ENCODE measurements at places on chromosomes 7 and 10.
A peak's percentile ranks its signal among the peaks of the same experiment; 100 is the strongest.

DNA sequence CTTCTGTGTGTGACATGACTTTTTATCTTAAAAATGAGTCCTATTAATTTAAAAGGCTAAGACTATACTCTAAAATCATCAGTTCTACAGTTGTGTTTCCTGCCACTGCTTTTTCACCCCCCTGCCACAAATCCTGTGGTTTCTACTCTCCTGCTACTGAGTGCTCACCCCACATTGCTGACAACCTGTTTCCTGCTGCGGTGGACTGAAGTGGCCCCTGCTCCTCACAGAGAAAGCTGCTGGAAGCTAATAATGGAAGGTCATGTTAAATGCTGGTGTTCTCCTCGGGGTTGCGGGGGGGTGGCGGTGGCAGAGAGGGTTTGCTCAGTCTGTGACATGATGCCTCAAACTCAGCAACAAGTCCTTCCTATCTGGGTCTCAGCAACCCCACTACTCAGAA lies 113.2 kb upstream of the INHBA start:
- H3K36me3 ChIP-seq, result no peaks in the 10 kb centered on the region
- DNase-seq, result no peak

DNA sequence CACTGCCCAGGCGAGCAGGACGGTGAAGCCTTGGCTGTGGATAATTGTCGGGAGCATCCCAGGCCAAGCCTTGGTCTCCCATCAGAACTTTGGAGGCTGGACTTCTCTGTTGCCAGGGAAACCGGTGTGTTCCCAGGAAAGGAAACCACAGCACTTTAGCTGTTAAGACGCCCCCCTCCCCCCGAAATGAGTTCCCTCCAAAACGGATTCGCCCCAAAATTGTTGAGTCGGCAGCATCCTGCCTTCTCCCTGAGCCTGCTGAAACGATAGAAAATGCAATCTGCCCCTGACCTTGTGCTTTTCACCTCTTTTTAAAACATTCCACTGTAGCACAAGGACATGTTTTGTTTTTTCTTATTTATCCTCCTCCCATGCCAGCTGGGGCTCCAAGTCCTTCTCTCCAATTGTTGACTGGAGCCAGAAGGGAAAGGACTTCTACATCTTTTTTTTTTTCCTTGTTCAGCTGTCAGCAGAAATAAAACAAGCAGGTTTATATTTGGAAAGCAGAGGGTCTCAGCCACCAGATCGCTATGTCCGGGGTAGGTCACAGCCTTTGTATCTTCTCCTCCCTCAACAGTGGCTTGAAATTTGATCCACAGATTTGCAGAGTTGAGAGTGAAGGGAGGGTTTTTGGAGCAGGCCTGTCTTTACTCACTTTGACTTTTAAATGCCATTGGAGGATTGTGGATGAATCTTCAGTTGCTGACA lies 116.5 kb downstream of the ZMIZ1 start:
- DNase-seq, result peak; percentile 48
- H3K4me1 ChIP-seq, result peaks cover 59% of the 10 kb centered on the region
- no peak overlapping the region for H3K4me3 ChIP-seq

DNA sequence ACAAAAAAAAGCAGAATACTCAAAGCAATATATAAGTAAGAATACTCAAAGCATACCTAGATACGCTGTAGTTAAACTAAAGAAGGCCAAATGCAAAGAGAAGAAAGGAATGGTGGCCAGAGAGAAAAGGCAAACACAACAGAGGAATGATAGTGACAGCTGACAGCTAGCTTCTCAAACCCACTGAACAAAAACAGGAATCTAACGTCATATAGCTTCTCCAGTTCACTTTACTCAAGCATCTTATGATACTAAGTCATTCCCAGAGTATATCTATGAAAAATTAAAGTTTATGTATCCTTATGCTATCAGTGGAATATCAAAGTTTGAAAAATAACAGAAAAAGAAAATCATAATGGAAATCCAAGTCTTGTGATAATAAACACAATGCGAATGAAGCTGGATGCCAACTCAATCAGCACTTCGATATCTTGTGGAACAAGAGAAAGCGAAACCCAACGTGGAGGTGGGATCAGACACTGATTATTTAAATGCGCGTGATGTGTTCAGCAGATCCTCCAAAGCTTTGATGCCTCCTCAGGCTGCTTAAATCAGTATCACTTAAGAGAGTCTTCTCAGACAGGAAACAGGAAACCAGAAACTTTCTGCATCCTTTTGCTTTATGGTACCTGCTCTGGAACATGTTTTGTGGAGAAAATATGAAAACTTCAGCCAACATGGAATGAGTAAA lies 102.8 kb downstream of the PIP4K2A start:
- H3K27me3 ChIP-seq, result no peaks in the 10 kb centered on the region
- H3K4me3 ChIP-seq, result no peak overlapping the region
- no peak for DNase-seq
- no peaks in the 10 kb centered on the region for H3K4me1 ChIP-seq
- H3K27ac ChIP-seq, result no peak overlapping the region

GRCh38 chr7:50268223-50268622 lies 36.3 kb upstream of the IKZF1 start:
- no peak overlapping the region for H3K4me3 ChIP-seq
- no peak overlapping the region for H3K27ac ChIP-seq
- DNase-seq, result no peak
- H3K36me3 ChIP-seq, result no peaks in the 10 kb centered on the region
- H3K27me3 ChIP-seq, result no peaks in the 10 kb centered on the region
- no peaks in the 10 kb centered on the region for H3K4me1 ChIP-seq

DNA sequence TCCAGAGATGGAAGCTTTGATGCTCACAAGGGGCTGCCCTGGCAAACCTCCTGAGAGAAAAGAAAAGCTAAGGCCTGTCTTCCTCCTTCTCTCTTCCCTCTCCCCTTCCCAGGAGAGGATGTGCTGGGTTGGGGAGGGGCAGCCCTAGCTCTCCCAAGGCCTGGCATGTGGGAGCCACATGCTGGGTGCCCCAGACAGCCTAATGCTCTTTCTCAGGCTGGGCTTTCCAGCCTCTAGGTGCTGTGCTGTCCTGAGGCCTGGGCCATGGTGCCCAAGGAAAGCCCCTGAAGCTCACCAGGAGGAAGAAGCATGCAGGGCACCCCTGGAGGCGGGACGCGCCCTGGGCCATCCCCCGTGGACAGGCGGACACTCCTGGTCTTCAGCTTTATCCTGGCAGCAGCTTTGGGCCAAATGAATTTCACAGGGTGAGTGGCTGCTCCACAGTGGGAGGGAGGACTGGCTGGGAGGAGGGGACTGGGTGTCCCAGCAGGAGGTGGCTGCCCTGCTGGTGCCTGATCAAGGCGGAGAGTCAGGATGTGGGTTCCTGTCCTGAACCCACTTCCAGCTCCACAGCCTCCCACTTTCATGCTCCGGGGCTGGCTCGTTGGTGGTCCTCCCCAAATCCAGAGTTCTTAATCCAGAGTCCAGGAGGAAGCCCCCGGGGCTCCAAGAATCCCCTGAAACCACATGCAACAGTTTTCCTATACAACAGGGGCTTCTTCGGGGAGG lies 1.7 kb downstream of the CPA5 start:
- DNase-seq, result no peak
- H3K27ac ChIP-seq, result no peak overlapping the region
- H3K36me3 ChIP-seq, result no peaks in the 10 kb centered on the region
- no peaks in the 10 kb centered on the region for H3K27me3 ChIP-seq
- peaks cover 12% of the 10 kb centered on the region for H3K4me1 ChIP-seq

- peaks cover 11% of the 10 kb centered on the region for H3K4me1 ChIP-seq
- H3K36me3 ChIP-seq, result no peaks in the 10 kb centered on the region
- no peak overlapping the region for H3K4me3 ChIP-seq
These were observed 60.1 kb downstream of the DIP2C start for GRCh38 chr10:629186-629998.

GRCh38 chr10:61321041-61321857 lies 131.9 kb downstream of the TMEM26 start:
- H3K27ac ChIP-seq, result no peak overlapping the region
- H3K4me1 ChIP-seq, result no peaks in the 10 kb centered on the region
- no peak for DNase-seq
- H3K4me3 ChIP-seq, result no peak overlapping the region
- no peaks in the 10 kb centered on the region for H3K27me3 ChIP-seq

DNA sequence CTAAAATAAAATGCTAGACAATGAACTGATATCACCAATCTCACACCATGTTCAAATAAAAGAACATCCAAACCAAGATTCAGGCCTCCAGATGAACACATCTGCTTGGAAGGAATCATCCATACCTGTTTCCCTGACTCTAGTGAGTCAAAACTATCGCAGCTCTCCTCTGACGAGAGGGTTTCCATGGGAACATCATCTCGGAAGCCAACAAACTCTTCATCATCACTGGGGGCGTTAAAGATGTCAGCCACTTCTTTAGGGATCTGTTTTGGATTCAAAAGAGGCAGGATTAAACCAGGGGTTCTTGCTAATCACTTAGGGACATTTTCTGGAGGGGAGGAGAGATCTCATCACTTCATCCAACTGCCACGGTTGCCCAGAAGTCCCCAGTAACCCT lies 29.1 kb downstream of the CDCA7L start:
- H3K27ac ChIP-seq, result no peak overlapping the region
- DNase-seq, result no peak
- no peak overlapping the region for H3K4me3 ChIP-seq
- no peaks in the 10 kb centered on the region for H3K27me3 ChIP-seq
- H3K36me3 ChIP-seq, result no peaks in the 10 kb centered on the region

- DNase-seq, result no peak
- H3K4me1 ChIP-seq, result no peaks in the 10 kb centered on the region
- H3K27me3 ChIP-seq, result no peaks in the 10 kb centered on the region
- no peak overlapping the region for H3K4me3 ChIP-seq
These were observed 264.8 kb downstream of the PTPRN2 start for GRCh38 chr7:158322616-158323530.

GRCh38 chr10:88289342-88289741 lies 293.8 kb downstream of the RNLS start:
- no peaks in the 10 kb centered on the region for H3K4me1 ChIP-seq
- H3K4me3 ChIP-seq, result no peak overlapping the region
- H3K27ac ChIP-seq, result no peak overlapping the region
- no peaks in the 10 kb centered on the region for H3K27me3 ChIP-seq
- no peak for DNase-seq

GRCh38 chr7:127654404-127655394 lies 2.7 kb downstream of the SND1 start:
- peak; percentile 43 for DNase-seq
- no peak overlapping the region for H3K27ac ChIP-seq
- peak overlapping the region; percentile 99 for H3K4me3 ChIP-seq
- no peaks in the 10 kb centered on the region for H3K4me1 ChIP-seq
- no peaks in the 10 kb centered on the region for H3K27me3 ChIP-seq
- H3K36me3 ChIP-seq, result no peaks in the 10 kb centered on the region

DNA sequence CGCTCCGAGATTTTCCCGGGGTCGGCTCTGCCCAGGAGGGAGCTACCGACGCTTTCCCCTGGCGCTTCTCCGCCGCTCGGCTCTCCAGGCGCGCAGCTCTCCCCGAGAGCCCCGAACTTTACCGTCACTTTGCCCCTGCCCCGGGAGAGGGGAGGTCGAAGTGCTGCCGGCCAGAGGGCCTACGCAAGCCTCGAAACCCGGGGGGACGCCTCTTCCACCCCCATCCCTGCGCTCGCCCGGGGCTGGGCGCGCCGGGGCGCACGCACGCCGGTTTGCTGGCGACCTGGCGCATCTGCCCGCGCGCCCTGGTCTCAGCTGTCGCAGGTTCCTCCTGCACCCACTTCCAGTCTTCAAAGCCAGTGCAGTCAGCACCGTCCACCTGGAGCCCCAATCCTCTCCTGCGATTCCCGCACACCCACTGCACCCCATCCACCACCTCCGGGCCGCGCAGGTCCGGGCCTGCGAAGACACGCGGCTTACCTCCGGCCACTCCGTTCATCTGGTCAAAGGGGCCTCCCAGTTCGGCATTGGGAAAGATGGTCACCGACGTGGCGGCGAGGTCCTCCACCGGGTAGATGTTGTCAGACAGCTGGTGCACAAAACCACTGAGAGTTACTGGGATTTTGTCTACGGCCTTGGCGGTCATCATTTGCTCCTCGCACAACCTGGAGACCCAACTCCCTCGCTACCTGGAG lies 638 bp downstream of the EGR2 start:
- peaks cover 12% of the 10 kb centered on the region for H3K4me1 ChIP-seq
- H3K4me3 ChIP-seq, result peak overlapping the region; percentile 74
- peak; percentile 51 for DNase-seq

DNA sequence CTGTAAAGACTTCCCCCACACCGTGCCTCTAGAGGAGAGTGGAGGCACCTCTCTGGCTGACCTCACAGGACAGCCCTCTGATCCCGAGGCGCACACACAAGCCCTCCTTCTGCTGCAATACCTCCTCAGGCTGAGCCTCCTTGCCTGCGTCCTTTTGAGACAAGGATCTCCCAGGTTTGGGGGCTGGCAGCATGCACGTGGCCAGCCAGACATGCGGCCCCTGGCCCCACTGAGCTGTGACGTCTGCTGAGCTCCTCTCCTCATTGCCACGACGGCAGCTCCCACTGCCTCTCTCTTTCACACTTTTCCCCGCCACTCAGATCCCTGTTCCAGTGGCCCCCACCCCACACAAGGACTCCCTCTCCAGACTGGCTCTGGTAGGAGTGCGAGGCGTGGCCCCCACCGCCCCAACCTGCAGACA lies 12.2 kb upstream of the DNAAF5 start:
- no peak overlapping the region for H3K27ac ChIP-seq
- H3K27me3 ChIP-seq, result no peaks in the 10 kb centered on the region
- no peak overlapping the region for H3K4me3 ChIP-seq
- no peaks in the 10 kb centered on the region for H3K36me3 ChIP-seq
- H3K4me1 ChIP-seq, result no peaks in the 10 kb centered on the region

DNA sequence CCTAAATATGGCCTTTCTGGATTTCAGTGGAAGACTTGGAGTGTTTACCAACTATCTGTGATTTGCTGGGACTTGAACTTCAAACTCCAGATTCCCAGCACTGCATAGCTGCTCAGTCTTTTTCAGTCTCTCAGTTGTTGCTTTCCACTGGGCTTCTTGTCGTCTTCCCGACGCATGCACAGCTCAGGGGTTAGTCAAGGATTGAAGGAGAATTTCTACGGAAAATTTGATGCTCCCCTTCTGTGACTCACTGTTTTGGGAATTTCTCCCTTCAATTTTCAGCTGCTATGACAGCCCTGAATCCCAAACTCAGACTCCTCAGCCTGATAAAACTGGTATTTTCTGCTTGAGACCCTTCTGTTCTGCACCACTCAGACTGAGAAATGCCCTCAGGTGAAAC lies 91.7 kb downstream of the CYP26A1 start:
- no peaks in the 10 kb centered on the region for H3K27me3 ChIP-seq
- no peaks in the 10 kb centered on the region for H3K36me3 ChIP-seq
- H3K4me3 ChIP-seq, result no peak overlapping the region
- H3K27ac ChIP-seq, result no peak overlapping the region
- peak; percentile 70 for DNase-seq

DNA sequence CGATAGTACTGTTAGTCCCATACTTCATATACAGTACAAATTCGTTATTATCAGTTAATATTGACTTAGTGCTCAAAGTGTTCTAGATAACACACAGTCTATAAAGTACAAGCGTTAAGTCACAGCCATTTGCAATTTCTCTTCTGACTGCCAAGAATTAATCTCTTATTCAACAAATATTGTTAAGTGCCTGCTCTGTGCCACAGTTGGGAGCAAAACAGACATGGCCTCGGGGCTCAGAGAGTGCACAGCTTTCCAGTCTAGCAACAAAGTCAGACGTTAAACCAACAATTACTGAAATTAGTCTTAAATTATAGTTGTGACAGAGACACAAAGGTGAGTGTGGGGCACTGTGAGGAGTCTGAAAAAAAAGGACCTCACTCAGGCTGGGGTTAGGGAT lies 113.0 kb upstream of the DPP6 start:
- no peaks in the 10 kb centered on the region for H3K27me3 ChIP-seq
- no peak for DNase-seq
- no peak overlapping the region for H3K4me3 ChIP-seq

All from fibroblast of lung (primary cell).